Urinary bladder (tissue), 4 donors: ENCODE measurements at places on chromosomes 11 and 22.

DNA sequence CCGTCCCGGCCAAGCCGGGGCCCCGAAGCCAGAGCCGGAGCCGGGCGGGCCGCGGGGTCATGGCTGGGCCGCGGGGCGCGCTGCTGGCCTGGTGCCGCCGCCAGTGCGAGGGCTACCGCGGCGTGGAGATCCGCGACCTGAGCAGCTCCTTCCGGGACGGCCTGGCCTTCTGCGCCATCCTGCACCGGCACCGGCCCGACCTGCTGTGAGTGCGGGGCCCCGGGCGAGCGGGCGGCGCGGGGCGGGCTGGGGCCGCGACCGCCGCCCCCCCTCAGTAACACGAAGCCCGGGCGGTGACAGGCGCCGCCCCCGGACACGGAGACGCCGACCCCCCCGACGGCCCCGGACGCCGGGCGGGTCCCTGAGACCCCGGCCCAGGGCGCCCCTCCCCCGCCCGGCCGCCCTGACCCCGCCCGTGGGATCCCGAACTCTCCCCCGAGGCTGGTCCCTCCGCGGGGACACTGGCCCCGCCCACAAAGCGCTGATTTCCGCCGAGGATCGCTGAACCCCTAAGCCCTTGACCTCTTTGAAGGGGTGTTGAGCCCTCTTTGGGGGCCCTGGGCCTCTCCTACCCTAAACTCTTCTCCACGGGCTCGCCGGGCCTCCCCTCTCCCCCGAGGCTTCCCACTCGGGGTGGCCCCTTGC lies 389 bp downstream of the MICALL1 start:
- DNase-seq: no peak

GRCh38 chr11:115765803-115766239 lies 261.6 kb upstream of the CADM1 start:
- DNase-seq: no peak

DNA sequence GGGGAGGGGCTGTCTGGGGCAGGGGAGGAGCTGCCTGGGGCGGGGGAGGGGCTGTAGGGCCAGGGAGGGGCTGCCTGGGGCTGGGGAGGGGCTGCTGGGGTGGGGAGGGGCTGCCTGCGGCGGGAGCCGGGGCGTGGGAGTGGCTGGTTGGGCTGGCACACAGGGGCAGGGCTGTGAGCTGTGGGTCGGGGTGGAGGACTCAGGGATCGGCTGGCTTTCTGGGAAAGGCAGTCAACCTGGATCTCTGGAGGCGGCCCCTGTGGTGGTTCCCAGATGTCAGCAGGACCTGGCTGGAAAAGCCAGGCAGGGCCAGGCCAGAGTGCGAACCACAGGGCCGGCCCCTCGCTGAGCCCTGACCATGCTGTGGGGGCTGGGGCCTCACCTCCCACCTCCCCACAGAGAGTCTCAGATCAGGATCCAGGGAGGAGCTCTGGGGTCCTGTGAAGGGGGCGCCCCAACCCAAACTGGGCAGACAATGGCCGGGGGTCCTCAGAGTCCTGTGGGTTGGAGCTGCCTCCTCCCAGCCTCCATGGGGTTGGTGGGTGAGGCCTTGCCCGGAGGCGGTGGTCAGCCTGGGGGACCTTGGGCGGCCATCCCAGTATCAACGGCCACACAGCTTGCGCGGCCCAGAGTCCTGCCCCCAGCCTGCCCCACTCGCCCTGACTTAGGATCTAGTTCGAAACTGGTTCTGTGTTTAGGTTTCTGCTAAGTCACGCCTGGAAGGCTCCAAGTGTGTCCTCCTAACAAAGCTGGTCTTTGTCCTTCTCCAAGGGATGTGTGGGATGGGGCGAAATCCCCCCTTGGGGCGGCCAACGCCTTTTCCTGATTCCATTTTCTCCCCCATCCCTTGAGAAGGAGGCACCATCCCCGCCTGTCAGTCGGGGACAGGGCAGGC lies 1.9 kb downstream of the MUC5B start:
- DNase-seq: no peak

GRCh38 chr22:23315341-23315917 lies 135.1 kb downstream of the BCR start:
- DNase-seq: peak; percentile 7

DNA sequence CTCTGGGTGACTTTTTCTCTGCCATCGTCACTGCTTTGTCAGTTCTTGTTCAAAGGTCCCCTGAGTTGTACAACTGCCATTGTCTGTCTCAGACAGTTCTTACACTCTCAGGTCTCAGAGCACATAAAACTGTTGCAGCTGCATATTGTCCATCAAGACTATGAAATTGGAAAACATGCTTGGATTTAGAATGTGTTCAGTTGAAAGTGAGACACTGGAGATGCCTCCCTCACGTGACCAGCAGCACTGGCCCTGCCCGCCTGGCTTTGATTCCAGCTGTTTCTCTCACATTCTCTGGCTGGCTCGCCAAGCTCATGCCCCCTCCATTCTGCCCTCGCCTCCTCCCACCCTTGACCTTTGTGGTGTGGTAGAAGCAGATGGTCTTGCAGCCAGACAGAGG lies 244.2 kb downstream of the NTM start:
- DNase-seq: no peak

GRCh38 chr11:44538375-44539054 lies 26.9 kb upstream of the CD82 start:
- DNase-seq: no peak

DNA sequence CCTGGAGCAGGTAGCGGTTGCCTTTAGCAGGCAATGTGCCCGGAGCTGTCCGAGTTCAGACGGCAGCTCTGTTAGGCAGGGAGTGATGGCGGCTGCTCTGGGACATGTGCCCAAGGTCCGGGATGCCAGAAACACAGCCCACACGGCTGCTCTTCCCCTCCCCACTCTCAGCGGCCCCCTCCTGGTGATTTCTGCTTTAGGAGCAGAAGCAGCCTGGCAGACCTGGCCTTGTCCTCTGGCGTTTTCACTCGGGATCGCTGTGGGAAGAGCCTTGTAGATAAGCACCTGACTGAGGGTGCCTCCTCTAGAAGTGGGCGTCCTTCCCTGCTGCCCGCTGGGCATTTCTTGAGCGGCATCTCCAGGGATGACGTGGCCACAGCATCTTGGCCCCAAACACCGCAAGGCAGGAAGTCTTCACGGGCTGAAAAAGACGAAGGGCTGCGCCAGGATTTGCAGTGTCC lies 392.2 kb downstream of the TBC1D22A start:
- DNase-seq: no peak

- no peak for DNase-seq
Observed at GRCh38 chr11:131938351-131938751, 567.9 kb downstream of the NTM start.

DNA sequence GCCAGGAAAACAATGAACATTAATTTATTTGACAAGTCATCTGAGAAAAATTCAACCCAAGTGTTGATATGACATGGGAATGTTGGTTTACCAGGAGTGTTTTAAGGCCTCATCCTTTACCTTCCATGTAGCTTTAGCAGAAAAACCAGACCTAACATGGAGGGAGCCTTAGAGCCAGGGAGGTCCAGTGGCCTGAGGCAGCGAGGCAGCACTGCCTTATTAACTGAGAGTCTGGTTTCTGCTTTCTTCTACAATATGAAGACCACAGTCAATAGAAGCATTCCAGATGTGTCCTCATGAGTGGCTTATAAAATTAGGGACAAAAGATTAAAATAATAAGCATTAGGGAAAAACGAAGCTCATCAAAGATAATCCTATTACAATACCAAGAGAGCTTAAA lies 61.5 kb downstream of the DKK3 start:
- no peak for DNase-seq

GRCh38 chr11:35045236-35045820 lies 93.6 kb upstream of the CD44 start:
- no peak for DNase-seq
